Posterior vena cava (tissue), 2 donors: ENCODE measurements at places on chromosomes 7 and 10. TPM values are rescaled to one million over a fixed set of nuclear protein-coding genes. Genes with fewer than 3 reads are reported as not detected.

The MYH16 gene
- total RNA-seq = not detected

The SH2D4B gene
- total RNA-seq = not detected

- DNase-seq = no peak
Observed at GRCh38 chr10:66629996-66630395, 295.8 kb upstream of the LRRTM3 start.

- DNase-seq = no peak
Observed at GRCh38 chr7:14839307-14839706, 63.2 kb downstream of the DGKB start.

DNA sequence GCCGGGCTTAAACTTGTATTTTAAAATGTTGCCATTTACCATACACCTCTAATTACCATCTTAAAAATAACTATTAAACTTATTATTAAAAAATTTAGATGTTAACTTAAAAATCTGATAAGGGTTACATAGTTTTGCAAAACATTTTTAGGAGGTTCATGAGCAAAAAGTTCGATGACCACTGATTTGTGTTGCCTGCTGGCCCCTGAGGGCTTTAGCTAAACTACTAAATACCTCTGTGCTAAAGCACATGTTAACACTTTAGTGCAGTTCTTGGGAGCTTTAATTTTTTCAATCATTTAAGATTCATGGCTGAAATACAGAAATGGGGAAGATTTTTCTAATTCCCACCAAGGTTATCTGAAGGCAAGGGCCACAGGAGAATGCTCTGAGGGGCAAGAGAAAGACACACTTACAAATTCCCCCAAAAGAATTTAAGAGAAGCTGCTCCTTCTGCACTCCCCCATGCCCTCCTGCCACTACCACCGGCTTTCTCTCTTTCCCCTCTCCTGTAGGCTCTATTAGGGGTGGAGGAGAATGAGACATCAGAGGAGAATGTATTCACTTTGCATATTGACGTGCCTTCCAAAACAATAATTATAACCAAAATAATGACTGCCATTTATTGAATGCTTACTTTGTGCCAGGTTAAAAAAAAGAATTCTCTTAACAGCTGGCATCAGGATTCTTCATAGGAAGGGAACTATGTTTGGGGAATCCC is 106.2 kb downstream of the RTKN2 start:
- no peak for DNase-seq
